ENCODE measurements at places on chromosomes 11 and 22.

- no peak for DNase-seq
Observed at GRCh38 chr11:19499999-19500398, 212.6 kb upstream of the NAV2 start.

- DNase-seq = no peak
Observed at GRCh38 chr11:124446916-124447315, 1.4 kb upstream of the OR8B8 start.

GRCh38 chr11:27436916-27437315 is 35.7 kb downstream of the LGR4 start:
- DNase-seq = no peak

- DNase-seq = peak; percentile 71
Observed at GRCh38 chr22:21951931-21952465, 650 bp downstream of the PPM1F start.

DNA sequence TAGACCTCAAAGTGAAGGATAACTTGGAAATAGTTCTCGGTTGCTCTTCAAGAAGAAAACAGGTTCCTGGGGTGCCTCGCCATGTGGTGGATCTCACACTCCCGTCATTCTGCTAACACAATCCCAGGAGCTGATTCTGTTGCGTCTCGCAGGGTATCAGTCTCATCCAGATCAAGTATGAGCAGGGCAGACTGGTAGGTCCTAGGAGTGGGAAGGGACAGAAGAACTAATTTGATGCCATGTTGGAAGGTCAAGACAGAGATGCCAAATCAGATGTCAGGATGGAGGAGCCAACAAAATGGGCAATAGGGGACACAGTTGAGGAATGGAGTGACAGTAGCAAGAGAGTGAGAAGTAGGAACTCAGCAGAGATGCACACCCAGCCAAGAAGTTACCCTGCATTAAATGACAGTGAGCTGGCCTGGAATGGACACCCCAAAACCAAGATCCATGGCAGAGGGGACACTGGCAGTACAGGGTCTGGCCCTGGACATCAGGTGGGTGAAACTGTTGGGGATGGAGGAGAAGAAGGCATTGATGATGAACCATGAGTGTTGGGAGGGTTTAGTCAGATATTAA is 76.2 kb downstream of the BDNF start:
- DNase-seq = no peak

DNA sequence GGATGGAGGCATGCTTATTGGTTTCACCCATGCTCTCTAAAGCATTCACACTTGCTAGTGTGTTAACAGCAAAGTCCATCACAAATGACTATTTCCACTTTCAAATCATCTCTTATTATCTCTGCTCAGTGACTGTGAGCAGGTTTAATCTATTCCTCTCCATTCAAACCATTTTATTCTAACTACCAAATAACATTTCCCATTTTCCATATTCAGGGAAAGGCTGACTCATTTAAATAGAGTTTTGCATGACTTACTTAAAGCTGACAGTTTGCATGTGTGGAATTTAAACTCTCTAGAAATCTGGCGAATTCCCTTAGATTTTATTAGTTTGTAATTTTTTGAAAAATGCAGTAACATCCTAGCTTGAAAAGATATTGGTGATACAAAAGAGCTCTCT is 615.7 kb upstream of the LRRC4C start:
- no peak for DNase-seq

GRCh38 chr11:75667831-75668450 is 897 bp downstream of the MAP6 start:
- peak; percentile 74 for DNase-seq

DNA sequence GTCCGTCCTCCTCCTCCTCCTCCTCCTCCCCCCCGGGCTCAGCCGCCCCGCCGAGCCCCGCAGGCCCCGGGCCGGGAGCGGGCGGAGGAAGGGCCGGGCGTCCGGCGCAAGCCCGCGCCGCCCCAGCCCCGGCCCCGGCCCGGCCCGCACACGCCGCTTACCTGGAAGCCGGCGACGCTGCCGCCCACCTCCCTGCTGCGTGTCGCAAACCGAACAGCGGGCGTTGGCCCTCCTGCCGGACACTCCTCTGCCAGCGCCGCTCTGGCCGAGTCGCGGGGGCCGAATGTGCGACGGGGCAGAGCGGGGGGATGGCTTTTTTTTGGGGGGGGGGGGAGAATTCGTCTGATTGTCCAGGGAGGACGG is 1.1 kb downstream of the IGF2 start:
- DNase-seq = no peak

- DNase-seq = no peak
Observed at GRCh38 chr11:7563281-7563680, 49.5 kb downstream of the PPFIBP2 start.

- peak; percentile 50 for DNase-seq
Observed at GRCh38 chr22:46846150-46846831, 83.8 kb downstream of the TBC1D22A start.

- DNase-seq = no peak
Observed at GRCh38 chr11:69516526-69516925, 35.1 kb downstream of the LINC01488 start.

GRCh38 chr22:32042924-32043323 is at the start of gene SLC5A1:
Gene SLC5A1 (plus strand): TSS chr22:32043261. CDS start chr22:32043282, 21 bp downstream.
- DNase-seq = no peak

- no peak for DNase-seq
Observed at GRCh38 chr11:123185326-123185725, 9.7 kb downstream of the CLMP start.

- DNase-seq = no peak
Observed at GRCh38 chr11:102085864-102086551, 24.2 kb upstream of the YAP1 start.

- no peak for DNase-seq
Observed at GRCh38 chr11:14029971-14030920, 67.7 kb downstream of the SPON1 start.

DNA sequence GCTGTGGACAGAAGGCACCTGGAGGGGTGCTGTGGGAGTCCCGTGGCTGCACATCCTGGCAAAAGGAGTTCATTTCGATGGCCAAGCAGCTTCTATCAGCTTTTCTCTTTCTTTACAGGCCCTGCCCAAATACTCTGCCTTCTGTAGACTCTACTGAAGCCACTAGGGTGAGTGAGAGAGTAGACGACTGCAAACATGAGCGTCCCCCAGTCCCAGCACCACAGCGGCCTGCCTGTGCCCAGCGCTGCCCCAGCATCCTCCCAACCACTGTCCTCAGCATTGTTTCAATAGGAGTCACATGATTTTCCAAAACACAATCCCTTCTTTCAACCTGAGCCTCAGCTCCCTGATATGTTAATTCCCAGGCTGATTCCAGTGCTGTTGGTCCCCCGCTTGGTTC is 110.0 kb downstream of the KIRREL3 start:
- DNase-seq = no peak

DNA sequence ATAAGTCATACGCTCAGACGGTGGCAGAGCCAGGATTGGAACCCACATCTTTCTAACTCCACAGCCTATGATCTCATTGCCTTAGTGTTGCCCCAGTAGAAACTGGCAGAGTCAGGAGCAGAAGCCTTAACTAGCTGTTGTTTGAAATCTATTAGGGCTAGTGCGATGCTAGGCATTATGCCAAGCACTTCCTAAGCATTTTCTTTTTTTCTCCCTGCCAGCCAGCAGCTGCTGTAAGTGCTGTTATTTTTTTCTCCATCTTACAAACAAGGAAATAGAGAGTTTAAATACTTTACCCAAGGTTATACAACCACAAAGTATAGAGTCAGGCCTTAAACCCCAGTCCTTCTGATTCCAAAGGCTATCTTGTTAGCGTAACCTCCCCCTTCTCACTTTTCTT is 161.0 kb upstream of the SORL1-AS1 start:
- no peak for DNase-seq

DNA sequence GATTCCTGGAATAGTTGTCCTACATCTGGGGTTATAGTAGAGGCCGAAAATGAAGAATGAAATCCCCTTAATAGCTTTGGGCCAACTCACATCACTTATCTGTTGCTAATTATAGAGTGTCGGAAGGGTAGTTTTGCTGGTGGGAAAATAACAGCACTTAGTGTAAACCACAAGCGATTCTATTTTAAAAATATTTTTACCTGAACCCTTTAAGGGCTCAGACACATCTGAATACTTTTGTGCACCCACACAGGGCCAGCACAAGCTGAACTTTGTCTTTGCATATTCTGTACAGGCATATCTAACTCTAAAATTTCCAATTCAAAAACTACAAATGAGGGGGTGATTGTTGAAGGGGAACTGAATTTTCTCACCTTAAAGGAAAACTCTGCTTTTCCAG is 27.6 kb downstream of the SLC6A5 start:
- DNase-seq = no peak

- no peak for DNase-seq
Observed at GRCh38 chr22:20080776-20081654, 974 bp downstream of the DGCR8 start.

DNA sequence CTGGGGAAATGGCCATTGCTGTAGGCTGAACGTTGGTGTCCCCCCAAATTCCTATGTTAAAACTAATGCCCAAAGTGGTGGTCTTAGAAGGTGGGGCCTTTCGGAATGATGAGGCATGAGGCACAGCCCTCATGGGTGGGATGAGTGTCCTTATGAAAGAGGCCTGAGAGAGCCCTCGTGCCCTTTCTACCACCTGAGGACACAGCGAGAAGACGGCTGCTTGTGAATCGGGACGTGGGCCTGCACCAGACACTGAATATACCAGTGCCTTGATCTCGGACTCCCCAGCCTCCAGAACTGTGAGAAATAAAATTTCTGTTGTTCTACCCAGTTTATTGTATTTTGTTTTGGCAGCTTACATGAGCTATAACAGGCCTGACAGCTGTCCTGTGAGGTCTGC is 162.9 kb upstream of the B3GAT1 start:
- no peak for DNase-seq

DNA sequence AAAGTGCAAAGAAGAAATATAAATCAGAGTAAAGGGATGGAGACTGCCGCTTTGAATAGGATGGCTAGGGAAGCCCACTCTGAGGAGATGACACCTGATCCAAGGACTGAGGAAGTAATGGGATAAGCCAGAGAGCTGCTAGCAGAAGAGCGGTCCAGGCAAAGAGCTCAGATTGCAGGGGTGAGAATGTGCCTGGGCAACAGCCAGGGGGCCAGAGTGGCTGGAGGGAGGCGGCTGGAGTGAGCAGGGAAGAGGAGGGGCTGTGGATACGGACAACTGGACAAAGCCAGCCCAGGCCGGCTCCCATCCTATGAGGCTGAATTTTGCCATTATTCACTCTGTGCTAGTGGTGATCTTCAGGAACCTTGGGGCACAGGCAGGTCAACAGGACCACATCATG is 360.3 kb upstream of the SYN3 start:
- DNase-seq = no peak

DNA sequence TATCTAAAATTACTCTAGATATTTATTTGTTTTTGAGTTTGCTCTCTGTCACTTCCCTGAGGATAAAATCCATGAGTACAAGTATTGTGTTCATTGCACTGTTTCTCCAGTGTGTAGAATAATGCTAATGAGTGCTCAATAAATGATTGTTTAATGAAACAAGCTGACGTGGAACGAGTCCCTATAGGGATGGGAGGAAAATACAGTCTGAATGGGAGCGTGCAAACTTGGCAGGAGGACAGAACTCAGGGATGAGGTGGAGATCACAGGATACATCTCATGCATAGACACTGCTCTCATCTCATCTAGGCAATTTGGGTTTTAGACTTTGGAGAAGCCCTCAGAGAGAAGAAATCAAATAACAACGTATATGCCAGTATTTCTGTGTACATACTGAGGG is 58.4 kb upstream of the ZC3H12C start:
- DNase-seq = no peak

GRCh38 chr11:2416765-2417164 is 16.2 kb downstream of the TSSC4 start:
- DNase-seq = no peak

GRCh38 chr11:44205836-44206235 is 104.1 kb downstream of the ALX4 start:
- no peak for DNase-seq

- DNase-seq = peak; percentile 73
Observed at GRCh38 chr22:30694640-30695350, at the start of gene OSBP2. Gene OSBP2 (plus strand): TSS chr22:30694874. CDS start chr22:30694910, 36 bp downstream.

GRCh38 chr11:48081151-48082010 is 101.0 kb downstream of the PTPRJ start:
- no peak for DNase-seq

GRCh38 chr11:76237914-76238313 is 31.6 kb upstream of the WNT11 start:
- no peak for DNase-seq

DNA sequence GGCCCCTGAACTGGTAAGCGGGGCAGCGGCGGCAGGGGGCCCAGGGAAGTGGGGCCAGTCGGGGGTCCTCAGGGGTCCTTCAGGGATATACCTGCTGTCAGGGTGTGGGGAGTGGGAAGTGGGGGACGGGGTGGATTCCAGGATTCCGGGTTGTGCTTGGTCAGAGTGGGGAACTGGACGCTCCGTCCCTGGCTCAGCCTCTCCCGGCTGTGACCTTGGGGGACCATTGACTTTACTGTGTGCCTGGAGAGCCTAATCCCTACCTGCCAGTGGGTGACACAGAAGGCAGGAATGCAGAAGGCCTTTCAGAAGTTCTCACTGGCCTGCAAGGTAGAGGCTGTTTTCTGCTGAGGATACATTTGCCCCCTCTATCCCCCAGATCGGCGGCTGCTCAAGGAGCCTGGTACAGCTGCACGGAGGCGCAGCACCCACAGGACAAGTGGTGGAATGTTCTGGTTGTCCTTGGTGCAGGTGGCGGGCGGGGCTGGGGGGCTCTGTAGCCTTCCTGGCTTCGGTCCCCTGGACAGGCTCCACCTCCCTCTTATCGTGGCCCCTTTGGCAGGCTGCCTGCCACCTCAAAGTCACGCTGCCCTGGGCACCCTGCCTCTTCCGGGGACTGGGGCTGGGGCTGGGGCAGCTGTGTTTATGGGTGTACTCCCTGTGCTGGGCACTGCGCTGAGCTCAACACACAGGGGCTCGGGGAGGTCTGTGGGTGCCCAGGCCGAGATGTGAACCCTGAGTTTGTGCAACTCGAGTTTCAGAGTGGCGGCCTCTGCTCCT is 18.4 kb downstream of the KCNQ1 start:
- peak; percentile 64 for DNase-seq

DNA sequence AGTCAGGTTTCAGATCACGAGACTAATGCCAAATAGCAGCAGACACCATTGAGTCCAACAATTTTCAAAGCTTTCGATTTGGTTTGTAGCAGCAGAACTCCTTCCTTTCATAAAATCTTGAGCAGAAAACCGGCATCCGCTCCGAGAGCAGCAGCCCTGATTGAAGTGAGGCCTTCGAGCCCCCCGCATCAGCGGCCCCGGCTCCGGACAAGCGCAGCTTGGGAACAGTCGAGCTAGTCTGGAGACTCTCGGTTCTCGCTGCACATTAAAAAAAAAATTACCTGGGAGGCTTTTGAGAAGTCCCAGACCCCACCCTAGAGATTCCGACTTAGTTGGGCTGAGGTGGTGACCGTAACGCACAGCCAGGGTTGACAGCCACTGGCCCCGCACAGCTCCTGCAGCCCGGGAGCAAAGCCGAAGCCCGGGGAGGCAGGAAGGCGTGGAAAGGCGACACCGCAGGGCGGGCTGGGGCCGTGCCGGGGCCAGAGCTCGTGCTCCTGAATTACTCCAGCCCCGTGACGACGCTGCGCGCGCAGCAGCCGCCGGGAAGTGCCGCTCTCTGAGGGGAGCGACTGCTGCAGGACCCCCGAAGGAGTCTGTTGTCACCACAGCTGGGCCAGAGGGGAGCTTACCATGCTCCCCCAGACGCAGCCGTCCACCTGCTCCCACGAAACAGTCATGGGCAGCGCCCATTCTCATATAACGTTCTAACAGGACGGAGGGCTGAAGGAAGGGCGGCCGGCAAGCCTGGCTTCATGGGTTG is 57.8 kb downstream of the SPATA19 start:
- no peak for DNase-seq
